Activated T-helper 1 cell treated with anti-CD3 and anti-CD28 coated beads, Interleukin-12 subunit alpha, Interleukin-12 subunit beta, Interleukin-2, Interleukin-4 antibody, amounts not matched to agents 30 ng/mL and 10 ng/mL and 1 ng/mL, durations not matched to agents 14 hours and 24 hours and 36 hours (primary cell): ENCODE measurements at places on chromosomes 3 and 15. TPM values are rescaled to one million over a fixed set of nuclear protein-coding genes. Genes with fewer than 3 reads are reported as not detected.

IL17RB gene
- total RNA-seq, result 0.91 and 1.2 TPM in 2 replicates

GRCh38 chr3:73423116-73423515 lies 201.6 kb downstream of the PDZRN3 start:
- DNase-seq, result no peak
- no peak overlapping the region for H3K4me3 ChIP-seq
- H3K27me3 ChIP-seq, result no peaks in the 10 kb centered on the region
- no peak overlapping the region for H3K27ac ChIP-seq

GRCh38 chr3:71407823-71408222 lies 175.7 kb downstream of the FOXP1 start:
- peaks cover 4% of the 10 kb centered on the region for H3K36me3 ChIP-seq
- H3K27ac ChIP-seq, result no peak overlapping the region
- no peak overlapping the region for H3K4me3 ChIP-seq
- peaks cover 36% of the 10 kb centered on the region for H3K27me3 ChIP-seq
- DNase-seq, result no peak

GRCh38 chr3:57161915-57162314 lies 3.2 kb downstream of the IL17RD start:
- peaks cover 15% of the 10 kb centered on the region for H3K4me1 ChIP-seq
- H3K27ac ChIP-seq, result no peak overlapping the region
- DNase-seq, result no peak
- peaks cover 67% of the 10 kb centered on the region for H3K27me3 ChIP-seq

GRCh38 chr3:193872265-193872753 lies 263.6 kb upstream of the HES1 start:
- peaks cover 39% of the 10 kb centered on the region for H3K27me3 ChIP-seq
- H3K27ac ChIP-seq, result no peak overlapping the region
- no peak for DNase-seq
- no peaks in the 10 kb centered on the region for H3K36me3 ChIP-seq
- H3K4me3 ChIP-seq, result no peak overlapping the region
- peaks cover 11% of the 10 kb centered on the region for H3K4me1 ChIP-seq

GRCh38 chr3:104102386-104102785 lies 1264.3 kb upstream of the ALCAM start:
- no peak for DNase-seq
- no peak overlapping the region for H3K27ac ChIP-seq
- H3K27me3 ChIP-seq, result no peaks in the 10 kb centered on the region
- no peaks in the 10 kb centered on the region for H3K36me3 ChIP-seq
- no peak overlapping the region for H3K4me3 ChIP-seq

DNA sequence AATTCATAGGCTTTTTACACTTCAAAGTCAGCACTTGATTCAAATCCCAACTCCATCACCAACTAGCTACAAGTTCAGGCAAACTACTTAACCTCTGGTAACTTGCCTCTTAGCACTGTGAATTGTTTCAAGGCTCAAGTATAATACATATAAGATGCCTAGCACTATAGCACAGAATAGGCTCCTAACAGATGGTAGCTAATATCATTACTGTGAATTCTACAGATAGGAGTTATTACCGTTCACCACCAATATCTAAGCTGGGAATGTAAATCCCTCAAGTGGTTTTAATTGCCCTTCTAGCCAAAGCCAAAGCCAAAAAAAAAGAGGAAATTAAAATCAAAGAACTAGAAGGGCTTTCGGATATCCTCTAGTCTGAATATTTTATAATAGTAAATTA lies 15.4 kb downstream of the DLG1 start:
- H3K27ac ChIP-seq, result no peak overlapping the region
- peaks cover 5% of the 10 kb centered on the region for H3K4me1 ChIP-seq
- no peaks in the 10 kb centered on the region for H3K27me3 ChIP-seq
- H3K4me3 ChIP-seq, result no peak overlapping the region
- H3K36me3 ChIP-seq, result peaks cover 31% of the 10 kb centered on the region

DNA sequence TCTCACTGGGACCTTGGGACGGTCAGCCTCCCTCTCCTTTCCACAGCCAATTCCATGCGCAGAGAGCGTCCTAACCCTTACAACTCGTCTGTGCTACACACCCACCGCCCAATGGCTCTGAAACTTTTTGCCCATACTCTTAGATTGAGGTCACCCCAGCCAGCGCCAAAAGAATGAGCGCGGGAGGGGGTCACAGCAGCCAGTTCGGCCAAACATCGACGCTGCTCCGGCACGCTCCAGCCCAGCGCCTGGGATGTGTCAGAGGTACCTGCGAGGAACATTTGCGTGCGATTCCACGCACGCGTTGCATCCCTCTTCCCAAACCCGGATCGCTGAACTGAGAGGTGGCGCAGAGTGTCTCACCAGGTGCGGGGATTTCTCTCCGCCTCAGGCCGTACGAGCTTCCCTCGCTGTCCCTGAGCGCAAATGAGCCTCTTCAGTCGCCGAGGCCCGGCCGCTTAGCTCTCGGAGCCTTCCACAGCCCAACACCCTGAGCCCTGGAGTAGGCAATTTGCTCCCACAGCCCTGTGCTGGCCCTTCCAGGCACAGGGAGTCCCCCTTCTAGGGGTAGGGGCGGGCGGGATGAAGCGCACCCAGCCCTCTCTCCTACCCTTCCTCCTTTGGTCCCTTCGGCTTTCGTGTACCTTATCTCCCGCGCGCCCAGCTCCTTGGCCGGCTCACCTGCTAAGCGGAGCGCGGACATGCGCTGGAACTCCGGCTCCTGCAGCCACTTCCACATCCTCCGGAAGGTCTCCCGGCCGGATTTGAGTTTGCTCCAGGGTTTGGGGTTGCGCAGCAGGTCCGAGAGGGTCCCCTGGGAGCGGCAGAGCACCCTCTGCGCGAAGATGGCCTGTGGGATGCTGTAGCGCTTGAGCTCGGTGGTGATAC lies 1.8 kb downstream of the ONECUT1 start:
- no peak for DNase-seq
- H3K27me3 ChIP-seq, result peaks cover 75% of the 10 kb centered on the region
- H3K4me1 ChIP-seq, result peaks cover 4% of the 10 kb centered on the region
- H3K4me3 ChIP-seq, result no peak overlapping the region
- H3K36me3 ChIP-seq, result peaks cover 2% of the 10 kb centered on the region
- peak overlapping the region; percentile 48 for H3K27ac ChIP-seq

DNA sequence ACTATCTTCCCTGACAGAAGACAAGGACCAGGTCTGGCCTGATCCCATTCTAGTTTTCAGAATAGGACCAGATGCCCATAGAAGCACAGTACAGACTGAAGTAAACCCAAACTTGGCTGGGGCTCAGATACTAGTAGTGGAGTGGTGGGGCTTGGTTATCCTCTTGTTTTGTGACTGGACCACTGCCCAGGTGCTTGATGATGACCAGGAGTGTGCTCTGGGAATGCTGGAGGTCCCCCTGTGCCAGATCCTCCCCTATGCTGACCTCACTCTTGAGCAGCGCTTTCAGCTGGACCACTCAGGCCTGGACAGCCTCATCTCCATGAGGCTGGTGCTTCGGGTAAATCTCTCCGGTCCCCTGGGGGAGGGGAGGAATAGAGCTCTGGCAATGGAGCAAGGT lies 36.3 kb downstream of the ESYT3 start:
- no peak overlapping the region for H3K4me3 ChIP-seq
- peaks cover 12% of the 10 kb centered on the region for H3K27me3 ChIP-seq
- no peak overlapping the region for H3K27ac ChIP-seq

- H3K4me1 ChIP-seq, result peaks cover 6% of the 10 kb centered on the region
- H3K27me3 ChIP-seq, result peaks cover 6% of the 10 kb centered on the region
- no peak for DNase-seq
- H3K4me3 ChIP-seq, result no peak overlapping the region
- H3K27ac ChIP-seq, result no peak overlapping the region
These were observed 22.5 kb upstream of the HDAC11 start for GRCh38 chr3:13457593-13457992.

DNA sequence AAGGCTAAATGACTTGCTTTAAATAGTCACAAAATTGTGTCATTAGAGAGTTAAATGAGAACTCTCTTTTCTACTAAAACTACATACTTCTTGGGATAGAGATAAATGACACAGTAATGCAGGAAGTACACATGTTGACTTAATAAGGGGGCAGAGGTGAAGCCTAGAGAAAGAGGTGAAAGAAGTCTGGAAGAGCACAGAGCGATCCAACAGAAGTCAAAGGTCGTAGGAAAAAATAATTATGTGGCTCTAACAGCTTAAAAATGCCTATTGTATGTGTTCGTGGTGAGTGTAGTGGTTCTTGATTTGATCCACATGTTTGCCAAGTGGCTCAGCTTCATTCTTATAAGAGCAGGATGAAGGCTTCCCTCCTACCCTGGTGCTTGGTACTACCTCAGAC lies 61.7 kb downstream of the TMEM212 start:
- DNase-seq, result no peak
- H3K4me1 ChIP-seq, result no peaks in the 10 kb centered on the region
- H3K27ac ChIP-seq, result no peak overlapping the region
- H3K27me3 ChIP-seq, result peaks cover 2% of the 10 kb centered on the region

- no peaks in the 10 kb centered on the region for H3K36me3 ChIP-seq
- H3K27me3 ChIP-seq, result peaks cover 18% of the 10 kb centered on the region
- H3K4me1 ChIP-seq, result peaks cover 55% of the 10 kb centered on the region
- peak overlapping the region; percentile 98 for H3K27ac ChIP-seq
- peak overlapping the region; percentile 90 for H3K4me3 ChIP-seq
These were observed 3.0 kb downstream of the ALCAM start for GRCh38 chr3:105369500-105370371.

DNA sequence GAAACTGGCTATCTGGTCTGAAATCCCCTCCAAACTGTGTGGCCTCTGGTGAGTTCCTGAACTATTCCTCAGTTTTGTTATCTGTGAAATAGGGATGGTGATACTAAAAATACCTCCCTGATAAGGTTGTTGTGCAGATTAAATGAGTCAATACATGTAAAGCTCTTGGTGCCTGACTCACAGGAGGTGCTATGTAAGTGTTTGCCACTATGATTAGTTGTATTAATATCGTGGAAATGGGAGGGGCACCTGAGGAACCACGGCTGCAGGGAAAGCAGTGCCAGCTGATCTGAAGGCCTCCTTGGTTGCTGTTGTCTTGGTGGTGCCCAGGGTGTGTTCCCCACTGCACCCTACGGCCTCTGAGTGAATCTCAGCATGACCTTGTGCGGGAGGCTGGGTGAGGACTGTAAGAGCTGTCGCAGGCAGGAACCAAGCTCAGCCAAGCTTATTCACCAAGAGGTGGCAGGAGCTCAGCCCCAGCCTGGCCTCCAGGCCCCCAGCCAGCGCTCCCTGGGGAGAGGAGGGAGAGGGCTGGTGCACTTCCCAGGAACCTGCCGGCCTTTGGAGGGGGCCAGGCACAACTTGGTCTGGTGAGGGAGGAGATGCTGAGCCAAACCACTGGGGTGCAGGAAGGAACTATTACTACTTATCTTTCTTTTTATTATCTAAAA lies 44.8 kb upstream of the CCDC174 start:
- no peak for DNase-seq
- no peak overlapping the region for H3K4me3 ChIP-seq
- H3K27ac ChIP-seq, result no peak overlapping the region
- peaks cover 34% of the 10 kb centered on the region for H3K27me3 ChIP-seq
- H3K4me1 ChIP-seq, result no peaks in the 10 kb centered on the region

GRCh38 chr15:48898032-48898431 lies 20.1 kb downstream of the EID1 start:
- H3K27me3 ChIP-seq, result peaks cover 4% of the 10 kb centered on the region
- peak overlapping the region; percentile 25 for H3K4me3 ChIP-seq
- DNase-seq, result no peak
- H3K4me1 ChIP-seq, result peaks cover 33% of the 10 kb centered on the region
- H3K27ac ChIP-seq, result peak overlapping the region; percentile 27

DNA sequence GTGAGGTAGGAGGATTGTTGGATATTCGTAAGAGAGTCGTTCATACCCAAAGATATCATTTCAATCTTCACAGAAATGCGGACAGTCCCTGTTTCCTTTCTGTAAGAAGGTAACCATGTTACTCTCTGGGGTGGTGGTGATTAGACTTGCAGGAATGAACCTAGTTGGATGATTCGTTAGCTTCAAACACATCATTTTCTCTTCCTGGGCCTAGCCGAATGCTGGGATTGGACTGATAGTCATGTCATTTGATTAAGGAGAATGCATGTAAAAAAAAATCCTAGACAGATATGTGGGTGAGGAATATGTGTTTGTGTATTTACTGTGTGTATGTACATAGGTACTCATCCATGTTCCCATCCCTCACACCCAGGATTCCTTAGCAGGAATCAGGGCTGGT lies 12.4 kb downstream of the SLCO3A1 start:
- no peak overlapping the region for H3K27ac ChIP-seq
- H3K36me3 ChIP-seq, result peaks cover 9% of the 10 kb centered on the region
- H3K27me3 ChIP-seq, result peaks cover 7% of the 10 kb centered on the region
- no peak overlapping the region for H3K4me3 ChIP-seq
